Muscle of back (tissue), 13 donors: ENCODE measurements at places on chromosomes 1 and 21.

DNA sequence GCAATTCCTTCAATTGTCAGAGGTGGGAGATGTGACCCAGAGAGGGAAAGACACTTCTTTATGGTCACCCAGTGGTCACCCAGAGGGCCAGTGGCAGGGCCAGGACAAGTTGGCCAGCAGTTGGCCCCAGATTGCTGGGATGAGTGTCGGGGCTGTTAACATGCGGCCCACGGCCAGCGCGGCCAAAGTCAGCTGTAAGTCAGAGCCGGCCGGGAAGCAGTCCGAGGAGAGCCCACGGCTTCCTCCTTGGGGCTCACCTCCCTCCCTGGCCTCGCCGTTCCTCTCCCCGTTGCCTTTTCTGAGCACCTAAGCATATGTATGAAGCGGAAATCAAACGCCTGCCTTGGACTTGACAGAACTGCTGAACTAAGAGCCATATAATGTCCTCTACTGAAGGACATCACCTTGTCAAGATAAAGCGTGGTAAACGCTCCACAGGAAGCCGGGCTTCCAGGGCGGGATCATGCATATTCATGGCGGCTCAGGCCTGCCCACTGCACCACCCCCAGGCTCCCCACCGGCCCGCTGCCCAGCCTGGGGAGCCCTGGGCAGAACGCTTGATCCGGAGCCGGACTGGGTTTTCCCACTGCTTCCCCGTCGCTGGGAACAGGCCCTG, 245.4 kb upstream of the POU3F1 start:
- DNase-seq = no peak

GRCh38 chr1:60055336-60055735, 18.2 kb downstream of the C1orf87 start:
- no peak for DNase-seq

DNA sequence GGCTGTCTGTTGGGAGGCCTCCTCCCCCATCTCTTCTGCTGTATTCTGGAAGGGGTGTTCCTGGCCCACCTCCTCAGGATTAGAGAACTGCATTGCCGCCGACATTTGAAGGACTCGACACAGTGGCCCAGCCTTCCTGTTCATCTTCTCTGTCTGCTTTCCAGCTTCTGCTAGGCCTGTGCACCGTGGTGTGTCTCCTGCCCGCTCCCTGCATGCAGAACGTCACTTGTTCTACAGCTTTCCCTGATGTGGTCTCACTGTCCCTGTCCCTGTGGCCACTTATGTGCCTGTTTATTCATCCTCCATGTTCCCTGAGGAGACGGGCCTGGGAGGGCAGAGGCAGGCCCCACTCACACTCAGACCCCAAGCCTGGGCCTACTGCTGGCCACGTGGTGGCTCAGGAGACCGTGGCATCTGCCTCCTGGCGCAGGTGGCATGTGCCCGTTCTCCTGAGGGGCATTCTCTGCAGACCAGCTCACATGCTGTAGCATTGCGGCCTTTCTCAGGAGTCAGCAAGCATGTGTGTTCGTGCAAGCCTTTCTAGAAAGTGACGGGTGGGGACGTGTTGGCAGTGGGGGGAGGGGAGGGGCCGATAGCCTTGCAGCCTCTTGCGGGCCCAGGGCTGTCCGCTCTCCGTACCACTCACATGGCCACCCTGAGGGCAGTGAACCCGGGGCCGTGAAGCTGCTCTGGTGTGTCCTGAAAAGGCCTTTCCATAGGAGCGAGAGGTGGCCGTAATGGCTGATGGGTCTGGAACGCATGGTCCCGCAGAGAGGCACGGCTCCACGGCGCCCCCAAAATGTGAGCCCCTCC, 35.9 kb downstream of the POFUT2 start:
- DNase-seq = no peak

DNA sequence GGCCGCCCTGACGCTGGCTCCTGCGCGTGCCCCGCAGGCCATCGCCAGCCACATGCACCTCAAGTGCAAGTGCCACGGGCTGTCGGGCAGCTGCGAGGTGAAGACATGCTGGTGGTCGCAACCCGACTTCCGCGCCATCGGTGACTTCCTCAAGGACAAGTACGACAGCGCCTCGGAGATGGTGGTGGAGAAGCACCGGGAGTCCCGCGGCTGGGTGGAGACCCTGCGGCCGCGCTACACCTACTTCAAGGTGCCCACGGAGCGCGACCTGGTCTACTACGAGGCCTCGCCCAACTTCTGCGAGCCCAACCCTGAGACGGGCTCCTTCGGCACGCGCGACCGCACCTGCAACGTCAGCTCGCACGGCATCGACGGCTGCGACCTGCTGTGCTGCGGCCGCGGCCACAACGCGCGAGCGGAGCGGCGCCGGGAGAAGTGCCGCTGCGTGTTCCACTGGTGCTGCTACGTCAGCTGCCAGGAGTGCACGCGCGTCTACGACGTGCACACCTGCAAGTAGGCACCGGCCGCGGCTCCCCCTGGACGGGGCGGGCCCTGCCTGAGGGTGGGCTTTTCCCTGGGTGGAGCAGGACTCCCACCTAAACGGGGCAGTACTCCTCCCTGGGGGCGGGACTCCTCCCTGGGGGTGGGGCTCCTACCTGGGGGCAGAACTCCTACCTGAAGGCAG, 23.4 kb upstream of the ARF1 start:
- DNase-seq = peak; percentile 14

DNA sequence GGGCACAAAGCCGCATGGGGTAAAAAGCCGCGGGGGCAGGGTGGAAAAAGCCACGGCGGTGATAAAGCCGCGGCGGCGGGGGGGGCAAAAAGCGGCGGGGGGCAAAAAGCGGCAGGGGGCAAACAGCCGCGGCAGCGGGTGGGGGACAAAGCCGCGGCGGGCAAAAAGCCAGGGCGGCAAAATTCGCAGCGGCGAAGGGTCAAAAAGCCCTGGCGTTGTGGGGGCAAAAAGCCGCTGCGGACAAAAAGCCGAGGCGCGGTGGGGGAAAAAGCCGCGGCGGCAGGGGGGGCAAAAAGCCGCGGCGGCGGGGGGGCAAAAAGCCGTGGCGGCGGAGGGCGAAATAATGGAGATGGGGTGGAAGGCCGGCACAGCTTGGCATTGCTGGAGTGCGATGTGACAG, 3902.9 kb downstream of the SRGAP2C start:
- DNase-seq = no peak

DNA sequence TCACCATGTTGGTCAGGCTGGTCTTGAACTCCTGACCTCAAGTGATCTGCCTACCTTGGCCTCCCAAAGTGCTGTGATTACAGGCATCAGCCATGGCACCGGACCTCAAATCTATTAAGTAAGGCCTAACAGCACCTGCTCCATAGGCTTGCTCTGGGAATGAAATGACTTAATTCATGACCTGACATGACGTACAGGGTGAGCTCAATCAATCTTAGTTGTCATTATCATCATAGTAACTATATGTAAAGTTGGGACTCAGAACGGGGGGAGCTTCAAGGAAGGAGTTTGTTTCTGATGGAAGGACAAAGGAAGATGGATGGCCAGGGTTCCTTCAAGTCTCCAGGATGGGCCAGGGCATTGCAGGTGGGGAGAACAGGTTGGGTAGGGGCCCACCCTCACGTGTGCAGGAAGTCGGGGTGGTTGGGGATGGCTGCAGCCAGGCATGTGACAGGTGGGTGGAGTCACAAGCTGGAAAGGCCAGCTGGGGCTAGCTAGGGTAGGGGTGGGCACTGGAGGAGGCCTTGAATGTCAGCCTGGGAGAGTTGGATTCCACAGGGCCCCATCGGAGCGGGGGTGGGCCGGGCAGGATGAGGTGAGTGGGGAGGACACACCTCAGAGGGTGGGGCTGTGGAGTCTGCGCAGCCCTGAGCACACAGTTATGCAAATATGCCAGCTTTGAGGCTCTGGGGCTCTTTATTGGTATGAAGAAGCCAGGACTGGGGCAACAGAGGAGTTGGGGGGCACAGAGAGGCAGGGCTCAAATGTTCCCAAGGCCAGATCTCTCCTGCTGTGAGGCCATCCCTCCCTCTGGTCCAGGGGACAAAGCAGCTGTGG, 9.6 kb downstream of the TRIM62 start:
- no peak for DNase-seq

DNA sequence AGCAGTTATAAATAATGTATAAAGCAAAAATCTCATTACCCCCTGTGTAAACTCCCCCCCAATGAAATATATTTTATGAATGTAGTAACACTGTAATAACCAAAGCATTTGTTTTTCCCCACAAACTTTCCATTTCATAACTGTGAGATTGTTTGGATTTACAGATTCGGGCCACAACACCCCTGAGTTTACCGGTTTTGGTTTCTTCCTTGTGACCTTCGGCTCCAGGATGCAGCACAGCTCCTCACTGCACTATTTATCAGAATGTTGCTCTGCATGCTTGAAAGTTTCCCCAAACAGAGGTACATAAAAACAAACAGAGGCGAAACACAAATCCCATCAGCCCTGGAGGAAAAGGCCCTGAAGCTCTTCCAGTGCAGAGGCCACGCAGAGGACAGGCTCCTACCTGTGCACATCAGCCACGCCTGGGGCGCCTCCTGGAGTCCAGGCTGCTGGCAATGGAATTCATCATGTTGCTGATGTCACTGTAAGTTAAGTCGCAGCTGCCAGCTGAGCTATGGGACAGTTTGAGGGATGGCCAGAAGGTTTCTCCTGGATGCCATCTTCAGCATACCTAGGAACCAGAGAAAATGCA, 122.0 kb downstream of the LMO4 start:
- DNase-seq = no peak

DNA sequence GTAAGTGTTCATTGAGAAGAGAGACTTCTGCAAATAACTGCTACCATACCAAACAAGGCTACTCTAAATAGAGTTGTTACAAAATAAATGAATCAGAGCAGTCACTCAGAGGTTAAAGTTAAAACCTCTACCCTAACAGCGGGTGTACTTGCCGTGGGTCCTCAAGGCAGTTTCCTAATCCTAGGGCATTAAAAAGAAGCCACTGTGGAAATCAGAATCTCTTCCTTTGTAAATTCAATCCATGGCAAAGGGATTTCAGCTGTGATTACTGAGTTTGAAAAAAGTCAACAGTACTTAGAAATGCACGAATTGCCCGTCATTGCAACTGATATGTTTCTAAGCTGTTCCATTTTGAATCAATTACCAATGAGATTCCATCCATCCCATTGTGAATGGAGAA, 13.5 kb downstream of the TBX15 start:
- no peak for DNase-seq

GRCh38 chr1:89907727-89908212, 86.9 kb downstream of the LRRC8D start:
- no peak for DNase-seq

GRCh38 chr1:53860967-53861411, 22.9 kb upstream of the NDC1 start:
- peak; percentile 64 for DNase-seq

- DNase-seq = no peak
Observed at GRCh38 chr1:160637821-160638539, 8.9 kb downstream of the SLAMF1 start.

DNA sequence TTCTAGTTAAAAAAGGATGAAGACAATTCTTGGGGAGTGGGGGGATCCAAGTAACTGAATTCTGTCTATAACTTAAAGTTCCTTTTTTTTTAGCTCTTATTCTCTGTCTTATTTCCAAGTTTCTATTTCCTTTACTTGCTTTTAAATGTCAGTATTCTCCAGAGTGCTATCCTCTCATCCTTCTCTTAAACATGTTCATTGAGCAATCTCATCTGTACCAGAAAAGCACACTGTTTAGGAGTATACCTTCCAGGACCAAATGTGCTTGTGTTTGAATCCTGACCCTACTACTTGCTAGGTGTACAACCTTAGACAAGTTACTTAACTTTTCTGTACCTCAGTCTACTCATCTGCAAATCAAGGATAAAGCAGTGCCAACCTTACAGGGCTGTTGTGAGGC, 50.1 kb downstream of the AKT3 start:
- DNase-seq = peak; percentile 19

GRCh38 chr1:163477276-163477830, 155.6 kb downstream of the NUF2 start:
- DNase-seq = no peak

DNA sequence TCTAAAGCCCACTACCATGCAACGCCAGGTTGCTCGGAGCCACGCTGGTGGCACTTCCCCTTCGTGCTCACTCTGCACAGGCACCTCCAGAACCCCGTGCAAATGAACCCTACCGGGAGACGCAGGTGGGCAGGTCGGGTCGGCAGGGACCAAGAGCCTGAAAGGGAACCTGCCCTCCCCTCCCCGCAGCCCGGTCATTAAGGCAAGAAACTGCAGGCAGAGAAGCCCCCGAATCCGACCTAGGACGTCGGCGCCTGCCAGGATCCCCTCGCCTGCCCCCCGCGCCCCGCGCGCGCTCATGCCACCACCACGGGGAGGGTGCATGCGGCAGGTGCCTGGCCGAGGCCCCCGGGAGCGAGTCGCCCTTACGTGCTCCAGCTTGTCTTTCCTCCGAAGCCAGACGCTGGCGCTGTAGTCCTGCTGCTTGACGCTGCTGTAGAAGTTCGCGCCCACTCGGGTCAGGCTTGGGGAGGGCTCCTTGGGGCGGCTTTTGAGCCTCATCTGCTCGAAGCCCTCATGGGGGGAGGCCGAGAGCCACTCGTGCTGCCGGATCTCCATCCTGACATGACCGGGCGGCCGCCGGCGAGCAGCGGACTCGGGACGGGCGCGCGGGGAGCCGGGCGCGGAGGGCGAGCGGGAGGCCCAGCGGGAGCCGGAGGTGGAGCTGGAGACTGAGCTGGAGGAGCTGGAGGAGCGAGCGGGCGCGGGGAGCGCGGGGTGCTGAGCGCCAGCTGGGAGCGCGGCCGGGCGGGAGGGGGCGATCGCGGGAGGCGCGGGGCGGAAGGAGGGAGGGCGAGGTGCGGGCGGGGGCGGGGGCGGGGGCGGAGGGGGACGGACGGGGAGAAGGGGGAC, 552 bp downstream of the PLD5 start:
- peak; percentile 58 for DNase-seq
